ENCODE measurements at places on chromosomes 16 and 17. TPM values are rescaled to one million over a fixed set of nuclear protein-coding genes. Genes with fewer than 3 reads are reported as not detected.

NTN3 gene
- 1.3 TPM for total RNA-seq

FOXJ1 gene
- not detected for total RNA-seq

IRX5 gene
- total RNA-seq: 0.98 TPM

FBXW10 gene
- not detected for total RNA-seq

AHSP gene
- not detected for total RNA-seq

CFDP1 gene
- total RNA-seq: 36.0 TPM

OR1A1 gene
- total RNA-seq: not detected

IGSF6 gene
- total RNA-seq: not detected

GABARAPL2 gene
- 51.2 TPM for total RNA-seq

NPIPB13 gene
- 0.73 TPM for total RNA-seq

TPSD1 gene
- not detected for total RNA-seq

ZNF319 gene
- total RNA-seq: 7.1 TPM

MYCBPAP gene
- total RNA-seq: 1.7 TPM

SRCIN1 gene
- not detected for total RNA-seq

KRTAP1-1 gene
- total RNA-seq: not detected

HAGHL gene
- 23.7 TPM for total RNA-seq

SPATA32 gene
- not detected for total RNA-seq

SDR42E1 gene
- total RNA-seq: under 0.01 TPM

GNGT2 gene
- not detected for total RNA-seq

CTRB1 gene
- total RNA-seq: not detected

PLD6 gene
- 2.4 TPM for total RNA-seq

WWOX gene
- 11.2 TPM for total RNA-seq

C17orf78 gene
- not detected for total RNA-seq

MEIOB gene
- total RNA-seq: not detected

TSPAN10 gene
- 3.6 TPM for total RNA-seq

DHRS7B gene
- 12.6 TPM for total RNA-seq
